ENCODE measurements at places on chromosomes 3 and 15.

- DNase-seq: no peak
Observed at GRCh38 chr15:70048578-70049514, 48.9 kb downstream of the TLE3 start.

GRCh38 chr3:79306934-79307570 lies 460.7 kb downstream of the ROBO1 start:
- DNase-seq: no peak

GRCh38 chr3:5301651-5302297 lies 114.3 kb downstream of the EDEM1 start:
- DNase-seq: peak; percentile 7

DNA sequence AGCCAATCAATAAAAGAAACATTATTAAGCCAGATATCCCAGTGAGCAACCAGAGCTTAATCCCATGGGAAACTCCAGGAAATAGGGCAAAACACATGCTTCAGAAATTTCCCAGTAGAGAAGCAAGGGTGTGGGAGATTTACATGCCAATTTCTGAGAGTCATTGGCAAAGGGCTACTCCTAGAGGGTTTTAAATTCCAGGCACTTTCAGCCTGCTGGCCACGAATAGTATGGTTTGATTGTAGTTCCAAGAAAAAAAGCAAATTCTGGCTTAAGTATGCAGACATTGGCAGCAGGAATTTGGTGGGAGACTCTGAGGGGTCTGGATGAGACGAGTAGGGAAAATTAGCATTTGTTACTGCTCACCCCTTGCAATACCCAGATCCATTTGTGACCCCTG lies 402.1 kb upstream of the SUCLG2 start:
- no peak for DNase-seq

- DNase-seq: peak; percentile 30
Observed at GRCh38 chr3:72535772-72536171, 312.5 kb downstream of the SHQ1 start.

DNA sequence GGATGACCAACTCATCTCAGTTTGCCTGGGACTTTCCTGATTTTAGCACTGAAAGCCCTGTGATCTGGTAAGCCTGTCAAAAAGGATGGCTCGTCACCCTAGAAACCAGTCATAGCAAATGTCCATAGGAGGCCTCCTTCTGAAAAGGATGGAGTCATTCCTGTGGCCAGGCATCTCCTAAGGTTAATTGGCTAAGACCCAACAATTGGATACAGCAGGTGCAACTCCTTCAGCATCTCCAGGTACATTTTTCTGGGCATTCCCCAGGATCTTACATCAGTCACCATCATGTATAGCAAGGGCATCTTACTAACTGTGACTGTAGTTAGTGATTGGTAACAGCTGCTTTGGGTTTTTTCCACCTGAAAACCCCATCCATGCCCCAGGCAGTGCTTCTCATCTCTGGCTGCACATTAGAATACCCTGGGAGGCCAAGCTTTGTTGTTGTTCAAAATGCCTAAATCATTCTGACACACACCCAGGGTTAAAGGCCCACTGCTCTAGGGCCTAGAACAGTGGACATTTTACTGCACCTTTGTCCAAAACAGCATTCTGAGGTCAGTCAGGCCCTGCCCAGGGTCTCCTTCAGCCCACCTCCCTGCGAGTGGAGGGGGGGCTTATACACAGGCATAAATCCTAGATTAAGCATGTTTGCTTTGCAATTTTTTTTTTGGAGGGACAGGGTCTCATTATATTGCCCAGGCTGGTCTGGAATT lies 28.3 kb upstream of the GALNT15 start:
- no peak for DNase-seq

- DNase-seq: no peak
Observed at GRCh38 chr3:57892423-57892822, 115.8 kb upstream of the FLNB start.

- no peak for DNase-seq
Observed at GRCh38 chr3:59981377-59981776, 931.6 kb upstream of the CFAP20DC start.

DNA sequence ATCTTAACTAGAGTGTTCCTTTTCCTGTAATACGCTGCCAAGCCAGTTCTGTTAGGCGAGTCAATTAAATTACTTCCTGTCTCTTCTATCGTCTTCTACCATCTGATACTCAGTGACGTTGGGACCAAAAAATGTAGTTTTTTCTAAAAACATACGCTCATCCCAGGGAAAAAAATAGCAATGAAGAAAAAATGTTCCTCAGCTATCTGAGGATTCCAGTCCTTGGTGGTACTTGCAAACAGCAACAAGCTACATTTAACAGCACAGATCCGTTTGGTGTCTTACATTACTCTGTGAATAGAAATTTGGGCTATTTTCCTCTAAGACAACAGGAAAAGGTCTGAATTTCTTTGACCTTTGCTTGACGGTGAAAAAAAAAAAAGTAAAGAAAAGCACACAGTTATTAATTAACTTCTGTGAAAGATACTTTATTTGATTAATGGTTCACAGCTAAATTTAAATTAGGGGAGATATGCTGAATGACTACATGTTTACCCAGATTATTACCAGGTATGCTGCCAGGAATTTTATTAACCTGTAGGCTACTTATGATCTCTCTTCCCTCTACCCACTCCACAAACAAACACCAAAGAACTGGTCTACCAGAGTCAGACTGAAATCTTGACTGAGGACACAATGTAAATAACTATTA lies 254.4 kb upstream of the ZPLD1 start:
- DNase-seq: peak; percentile 21

GRCh38 chr3:1381647-1382036 lies 288.8 kb downstream of the CNTN6 start:
- no peak for DNase-seq

- DNase-seq: no peak
Observed at GRCh38 chr3:50502584-50503423, 630 bp downstream of the CACNA2D2 start.

DNA sequence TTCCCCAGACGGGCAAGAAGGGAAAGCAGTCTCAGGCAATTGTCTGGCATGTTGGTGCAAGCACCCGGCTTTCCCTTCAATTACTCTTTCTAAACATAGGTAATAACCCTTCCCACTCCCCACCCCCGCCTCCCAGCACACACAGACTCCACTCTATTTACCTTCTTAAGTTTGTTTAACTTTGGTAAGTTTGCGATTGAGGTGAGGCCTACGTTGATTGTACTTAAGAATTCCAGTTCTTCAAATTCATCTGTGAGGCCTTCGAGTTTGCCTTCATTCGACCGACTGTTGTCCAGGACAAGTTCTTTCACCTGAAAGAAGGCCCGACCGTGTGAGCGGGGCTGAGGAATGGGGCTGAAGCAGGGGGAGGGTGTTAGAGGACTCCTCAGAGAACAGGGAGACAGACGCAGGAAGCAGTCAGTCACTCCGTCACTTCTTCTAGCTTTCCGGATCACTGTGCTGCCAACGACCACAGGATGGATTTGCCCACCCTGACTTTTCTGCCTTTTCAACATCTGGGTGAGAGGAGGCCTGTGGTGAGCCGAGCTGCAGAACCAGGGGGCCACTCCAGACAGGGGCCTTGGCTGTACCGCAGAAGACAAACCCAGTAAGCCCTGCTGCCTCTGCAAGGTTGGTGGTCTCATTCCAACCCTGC lies 33.0 kb downstream of the ANP32A start:
- DNase-seq: no peak

- peak; percentile 41 for DNase-seq
Observed at GRCh38 chr3:187852842-187853730, 107.8 kb upstream of the BCL6 start.

GRCh38 chr3:66593978-66594377 lies 93.2 kb upstream of the LRIG1 start:
- DNase-seq: peak; percentile 5

- DNase-seq: no peak
Observed at GRCh38 chr15:48298914-48299313, 32.3 kb upstream of the DUT start.

DNA sequence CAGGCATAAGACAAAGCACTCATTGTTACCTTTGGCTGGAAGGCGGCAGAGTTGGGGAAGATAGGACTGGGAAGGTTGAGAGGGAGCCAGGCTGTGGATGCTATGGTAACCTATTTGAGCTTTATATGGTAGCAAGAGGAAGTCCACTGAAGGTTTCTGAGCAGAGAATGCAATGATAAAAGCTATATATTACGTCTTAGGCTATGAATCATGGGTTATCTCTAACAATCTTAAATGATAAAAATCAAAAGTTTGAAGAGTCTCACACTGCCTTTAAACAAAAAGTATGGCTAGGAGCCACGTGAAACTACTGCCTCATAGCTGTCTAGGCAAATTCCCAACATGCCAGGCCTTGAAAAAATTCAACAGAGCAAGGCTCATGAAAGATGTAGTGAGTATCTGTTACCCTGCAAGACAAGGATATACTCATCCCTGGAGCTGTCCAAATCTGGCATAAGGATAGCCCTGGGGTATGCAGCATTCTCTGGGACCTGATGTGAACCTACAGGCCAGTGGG lies 4.1 kb downstream of the P3H2 start:
- no peak for DNase-seq

GRCh38 chr3:158160958-158161357 lies 51.1 kb downstream of the RSRC1 start:
- DNase-seq: peak; percentile 35

GRCh38 chr15:56342653-56343052 lies 22.6 kb upstream of the TEX9 start:
- DNase-seq: peak; percentile 10

DNA sequence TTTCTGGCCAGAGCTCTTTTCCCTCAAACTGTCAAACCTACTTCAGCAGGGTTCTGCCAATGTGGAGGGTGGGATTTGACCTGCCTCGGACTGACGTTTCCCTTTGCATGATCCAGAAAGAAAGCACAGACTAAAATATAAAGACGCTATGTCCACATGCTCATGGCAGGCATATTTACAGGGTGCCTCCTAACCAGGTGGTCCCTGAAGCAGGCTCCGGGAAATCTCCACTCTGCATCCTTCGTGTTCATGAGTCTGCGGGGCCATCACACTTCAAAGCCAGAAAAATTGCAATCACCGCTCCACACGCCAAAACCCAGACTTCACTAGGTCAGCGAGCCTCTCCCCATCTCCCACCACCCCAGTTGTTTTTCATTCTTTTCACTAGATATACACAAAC lies 143.3 kb upstream of the IGF1R start:
- DNase-seq: no peak

- DNase-seq: no peak
Observed at GRCh38 chr3:130468311-130468710, 48.7 kb upstream of the COL6A6 start.

DNA sequence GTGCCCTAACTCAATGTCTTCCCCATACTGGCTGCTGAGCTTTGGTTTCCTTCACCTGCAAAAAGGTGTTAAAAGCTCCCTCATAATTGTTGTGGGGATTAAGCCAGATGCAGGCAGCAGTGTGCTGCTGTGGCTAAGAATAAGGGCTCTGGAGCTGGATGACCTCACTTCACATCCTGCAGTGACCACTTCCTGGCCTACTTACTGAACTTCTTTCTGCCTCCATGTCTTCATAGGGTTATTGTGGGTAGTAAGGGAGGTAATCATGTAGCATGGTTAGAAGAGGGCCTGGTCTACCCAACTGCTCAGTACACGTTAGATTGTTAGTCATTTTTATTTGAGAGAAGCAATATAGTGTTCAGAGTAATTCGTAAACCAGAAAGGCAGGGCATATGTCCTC lies 18.4 kb downstream of the GYG1 start:
- DNase-seq: no peak

DNA sequence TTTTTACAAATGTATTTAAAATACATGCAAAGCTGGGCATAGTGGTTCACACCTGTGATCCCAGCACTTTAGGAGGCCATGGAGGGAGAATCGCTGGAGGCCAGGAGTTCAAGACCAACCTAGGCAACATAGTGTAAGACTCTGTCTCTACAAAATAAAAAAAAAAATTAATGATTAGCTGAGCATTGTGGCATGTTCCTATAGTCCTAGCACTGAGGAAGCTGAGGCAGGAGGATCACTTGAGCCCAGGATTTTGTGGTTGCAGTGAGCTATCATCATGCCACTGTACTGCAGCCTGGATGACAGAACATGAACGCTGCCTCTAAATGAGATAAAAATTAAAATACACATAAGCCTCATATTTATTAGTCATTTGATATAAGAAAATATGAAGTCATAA lies 142.8 kb downstream of the TCF12 start:
- DNase-seq: no peak

DNA sequence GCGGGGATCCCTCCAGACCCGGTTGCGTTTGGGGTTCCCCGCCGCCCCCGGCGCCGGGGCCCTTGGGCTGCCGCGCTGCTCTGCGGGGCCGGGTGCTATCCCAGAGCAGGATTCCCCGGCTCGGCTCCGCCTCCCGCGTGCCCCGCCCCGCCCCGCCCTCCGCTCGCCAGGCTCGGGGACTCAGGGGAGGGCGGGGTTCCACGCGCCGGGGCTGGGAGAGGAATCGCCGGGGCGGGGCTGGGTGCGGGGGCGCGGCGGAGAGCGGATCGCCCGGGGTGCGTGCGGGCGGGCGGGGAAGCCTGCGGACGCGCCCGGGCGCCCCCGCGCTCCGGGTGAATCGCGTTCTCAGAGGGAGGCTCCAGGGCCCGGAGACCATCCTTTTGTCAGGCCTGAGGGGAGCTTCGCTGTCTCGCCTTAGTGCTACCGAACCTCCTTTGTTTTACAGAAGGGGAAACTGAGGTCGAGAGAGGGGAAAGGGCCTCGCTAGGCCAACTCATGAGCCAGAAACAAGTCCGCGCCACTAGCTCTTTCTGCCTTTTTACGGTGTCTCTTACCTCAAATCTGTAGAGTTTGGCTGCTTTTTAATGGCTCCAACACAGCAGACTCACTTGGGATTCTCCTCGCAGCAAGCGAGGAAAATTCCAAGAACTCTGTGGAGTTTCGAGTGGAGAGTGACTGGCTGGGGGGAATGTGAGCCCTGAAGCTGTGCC lies at the start of gene TMEM158:
TSS of gene TMEM158 (minus strand) at position 82 of the 710 bp plus-strand sequence. CDS start 260 bp downstream, outside the sequence.
- DNase-seq: peak; percentile 82

GRCh38 chr3:124926426-124927101 lies 8.0 kb downstream of the MUC13 start:
- DNase-seq: peak; percentile 65

DNA sequence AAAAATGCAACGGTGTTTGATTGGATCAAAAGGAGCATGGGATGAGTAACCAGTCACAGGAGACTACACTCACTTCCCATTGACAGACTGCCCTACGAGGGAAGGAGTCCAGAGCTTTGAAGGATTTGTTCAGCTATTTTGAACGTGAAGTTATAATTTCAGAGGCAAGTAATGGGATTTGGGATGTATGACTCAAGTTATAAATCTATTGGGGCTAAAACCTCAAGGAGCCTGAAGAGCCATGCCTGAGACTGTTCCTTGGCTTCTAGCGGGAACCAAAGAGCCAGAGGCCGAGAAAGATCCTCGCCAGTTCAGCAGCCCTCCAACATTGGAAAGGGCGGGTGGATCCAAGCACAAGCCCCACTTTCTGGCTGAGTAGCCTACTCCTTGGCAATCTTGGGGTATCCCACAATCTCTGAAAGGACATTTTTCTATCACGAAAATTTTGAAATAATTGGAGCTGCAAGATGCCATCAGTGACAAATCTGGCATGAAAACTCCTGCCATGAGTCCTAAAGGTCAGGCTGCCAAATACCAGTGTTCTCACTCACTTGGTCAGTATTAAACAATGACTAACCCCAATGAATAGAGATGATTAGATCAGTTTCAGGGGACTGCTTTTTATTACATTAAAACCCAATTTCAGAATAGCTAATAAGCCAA lies 48.6 kb upstream of the SLCO2A1 start:
- no peak for DNase-seq

GRCh38 chr3:167976516-167977361 lies 119.0 kb downstream of the GOLIM4 start:
- DNase-seq: no peak

- no peak for DNase-seq
Observed at GRCh38 chr3:124116906-124117305, 125.0 kb upstream of the ROPN1 start.

GRCh38 chr3:194443901-194444300 lies 42.9 kb downstream of the ATP13A3 start:
- no peak for DNase-seq
